ENCODE measurements at places on chromosomes 2 and 18.

DNA sequence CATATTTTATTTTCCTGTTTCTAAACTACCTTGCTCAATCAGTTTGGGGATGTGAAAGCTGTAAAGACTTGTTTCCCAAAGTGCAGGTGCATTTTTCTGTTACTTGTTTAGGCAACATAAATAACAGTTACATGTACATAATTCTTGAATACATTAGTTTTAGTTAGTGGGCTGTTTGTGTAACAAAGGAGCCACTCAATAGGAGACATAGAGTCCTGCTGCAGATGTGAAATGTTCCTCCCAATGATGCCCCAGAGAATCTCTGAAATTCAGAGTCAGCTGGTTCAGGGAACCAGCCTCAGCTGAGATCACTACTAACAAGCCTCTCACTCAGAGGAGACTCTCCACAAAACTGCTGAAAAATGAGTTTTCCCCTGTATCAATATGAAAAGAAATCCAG is 91.5 kb upstream of the TWSG1 start:
- DNase-seq: no peak
- H3K4me3 ChIP-seq: no peak overlapping the region
- H3K4me1 ChIP-seq: no peaks in the 10 kb centered on the region
- H3K36me3 ChIP-seq: peaks cover 32% of the 10 kb centered on the region
- no peak overlapping the region for H3K27ac ChIP-seq

GRCh38 chr2:15730545-15731212 is 139.0 kb downstream of the DDX1 start:
- H3K27me3 ChIP-seq: no peaks in the 10 kb centered on the region
- peaks cover 26% of the 10 kb centered on the region for H3K4me1 ChIP-seq
- peak overlapping the region; percentile 32 for H3K27ac ChIP-seq
- DNase-seq: peak; percentile 88

DNA sequence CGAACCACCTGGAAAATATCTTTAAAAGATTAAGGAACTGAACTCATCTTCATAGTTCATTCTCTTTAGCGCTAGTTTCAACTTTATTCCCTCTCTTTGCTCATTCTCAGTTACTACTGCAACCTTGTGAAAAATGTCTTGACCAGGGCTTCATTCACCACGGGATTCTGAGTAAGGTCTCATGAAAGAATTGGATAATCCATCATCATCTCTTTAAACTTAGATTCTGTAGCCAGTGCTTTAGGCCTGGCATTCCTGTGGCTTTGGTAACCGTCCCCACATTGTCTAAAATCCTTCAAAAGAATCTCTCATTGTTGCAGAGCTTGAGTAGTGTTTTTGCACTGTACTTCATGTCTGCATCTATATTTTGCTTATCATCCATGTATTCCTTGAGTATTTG is 229.5 kb downstream of the ETAA1 start:
- no peaks in the 10 kb centered on the region for H3K4me1 ChIP-seq
- no peaks in the 10 kb centered on the region for H3K36me3 ChIP-seq
- no peak overlapping the region for H3K4me3 ChIP-seq
- no peaks in the 10 kb centered on the region for H3K27me3 ChIP-seq
- H3K27ac ChIP-seq: no peak overlapping the region

- no peak overlapping the region for H3K27ac ChIP-seq
- H3K4me1 ChIP-seq: peaks cover 16% of the 10 kb centered on the region
- no peaks in the 10 kb centered on the region for H3K36me3 ChIP-seq
- H3K4me3 ChIP-seq: no peak overlapping the region
- no peak for DNase-seq
- no peaks in the 10 kb centered on the region for H3K27me3 ChIP-seq
Measured at GRCh38 chr2:173415431-173416381, 61.0 kb downstream of the CDCA7 start.

DNA sequence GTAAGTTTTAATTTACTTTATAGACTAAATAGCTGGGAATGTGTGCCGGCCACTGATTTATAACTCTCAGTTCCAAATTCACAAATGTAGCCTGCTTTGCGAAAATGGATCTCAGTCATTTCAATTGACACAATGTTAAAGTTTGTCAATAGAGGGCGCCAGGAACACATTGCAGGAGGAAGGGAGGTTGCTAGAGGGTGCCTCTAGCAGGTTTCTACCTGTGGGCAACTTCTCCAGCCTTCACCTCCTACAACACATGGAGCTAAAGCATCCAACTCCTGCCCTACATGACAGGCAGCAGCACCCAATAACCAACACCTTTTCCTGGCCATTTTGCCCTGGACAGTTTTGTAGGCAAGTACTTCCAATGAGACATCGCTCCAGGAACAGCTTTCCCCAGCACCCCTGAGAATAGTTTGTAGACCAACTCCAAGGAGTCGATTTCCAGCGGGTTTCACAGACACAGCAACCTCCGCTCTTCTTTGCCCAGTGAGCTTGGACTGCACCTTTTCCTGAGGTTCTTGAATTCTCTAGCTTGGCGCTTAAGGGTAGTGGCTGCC is 784.8 kb upstream of the CDH2 start:
- H3K27ac ChIP-seq: no peak overlapping the region
- no peaks in the 10 kb centered on the region for H3K27me3 ChIP-seq
- H3K36me3 ChIP-seq: no peaks in the 10 kb centered on the region

DNA sequence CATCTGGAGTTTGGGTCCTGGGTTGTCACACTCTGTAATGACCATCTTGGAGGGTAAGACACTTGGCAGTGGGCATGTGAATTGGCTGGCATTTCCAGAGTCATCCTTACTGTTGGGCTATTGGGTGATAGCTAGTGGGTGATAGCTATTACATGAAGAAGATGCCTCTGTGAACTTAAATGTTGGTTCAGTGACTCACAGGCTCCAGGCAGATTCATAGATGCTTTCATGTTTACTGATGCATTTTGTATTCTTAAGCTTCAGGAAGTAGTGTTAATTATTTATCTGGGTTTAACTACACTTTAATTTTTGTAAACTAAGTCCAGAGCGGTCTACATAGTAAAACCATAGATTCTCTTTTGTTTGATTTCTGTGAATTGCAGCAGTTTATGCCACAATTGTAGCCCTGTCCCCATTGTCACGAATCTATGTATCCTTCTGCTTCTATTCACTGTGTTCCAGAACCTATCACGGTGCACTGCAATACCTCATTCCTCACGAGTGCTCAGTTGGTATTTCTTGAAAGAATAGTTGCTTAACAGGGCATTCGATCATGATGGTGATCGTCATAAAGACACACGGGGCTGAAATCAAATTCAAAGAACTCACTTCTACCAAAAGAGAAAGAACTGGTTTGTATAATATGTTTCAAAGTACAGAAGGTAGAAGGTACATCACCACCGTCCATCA is 79.7 kb downstream of the GBX2 start:
- H3K27me3 ChIP-seq: no peaks in the 10 kb centered on the region
- no peaks in the 10 kb centered on the region for H3K4me1 ChIP-seq
- no peak overlapping the region for H3K4me3 ChIP-seq
- no peak for DNase-seq
- no peaks in the 10 kb centered on the region for H3K36me3 ChIP-seq
- H3K27ac ChIP-seq: no peak overlapping the region

- peak; percentile 93 for DNase-seq
- peak within 1 kb of the TSS; percentile 92 for H3K4me3 ChIP-seq
- peaks cover 40% of the 10 kb centered on the region for H3K4me1 ChIP-seq
- peak within 1 kb of the TSS; percentile 97 for H3K27ac ChIP-seq
- no peaks in the 10 kb centered on the region for H3K36me3 ChIP-seq
Measured at GRCh38 chr2:68252400-68253218, at the start of gene PPP3R1. Gene PPP3R1, minus strand, starts transcription at chr2:68252532. Its CDS starts 405 bp downstream, at chr2:68252127.

- no peaks in the 10 kb centered on the region for H3K4me1 ChIP-seq
- H3K27me3 ChIP-seq: no peaks in the 10 kb centered on the region
- H3K4me3 ChIP-seq: no peak overlapping the region
- no peak for DNase-seq
- H3K36me3 ChIP-seq: no peaks in the 10 kb centered on the region
Measured at GRCh38 chr2:149246186-149246585, 84.2 kb upstream of the LYPD6 start.

GRCh38 chr2:42929546-42930024 is 137.2 kb upstream of the HAAO start:
- peaks cover 59% of the 10 kb centered on the region for H3K4me1 ChIP-seq
- no peak overlapping the region for H3K4me3 ChIP-seq
- peak overlapping the region; percentile 75 for H3K27ac ChIP-seq
- DNase-seq: no peak

- no peak for DNase-seq
- no peaks in the 10 kb centered on the region for H3K27me3 ChIP-seq
- no peak overlapping the region for H3K27ac ChIP-seq
- H3K36me3 ChIP-seq: no peaks in the 10 kb centered on the region
Measured at GRCh38 chr2:235977445-235977844, 190.7 kb downstream of the GBX2 start.

- no peak overlapping the region for H3K27ac ChIP-seq
- H3K4me3 ChIP-seq: no peak overlapping the region
- no peaks in the 10 kb centered on the region for H3K4me1 ChIP-seq
- DNase-seq: no peak
- no peaks in the 10 kb centered on the region for H3K36me3 ChIP-seq
Measured at GRCh38 chr2:149902081-149902480, 314.5 kb upstream of the MMADHC start.

- no peak overlapping the region for H3K4me3 ChIP-seq
- DNase-seq: no peak
Measured at GRCh38 chr18:45012286-45012685, 331.6 kb downstream of the SETBP1 start.

DNA sequence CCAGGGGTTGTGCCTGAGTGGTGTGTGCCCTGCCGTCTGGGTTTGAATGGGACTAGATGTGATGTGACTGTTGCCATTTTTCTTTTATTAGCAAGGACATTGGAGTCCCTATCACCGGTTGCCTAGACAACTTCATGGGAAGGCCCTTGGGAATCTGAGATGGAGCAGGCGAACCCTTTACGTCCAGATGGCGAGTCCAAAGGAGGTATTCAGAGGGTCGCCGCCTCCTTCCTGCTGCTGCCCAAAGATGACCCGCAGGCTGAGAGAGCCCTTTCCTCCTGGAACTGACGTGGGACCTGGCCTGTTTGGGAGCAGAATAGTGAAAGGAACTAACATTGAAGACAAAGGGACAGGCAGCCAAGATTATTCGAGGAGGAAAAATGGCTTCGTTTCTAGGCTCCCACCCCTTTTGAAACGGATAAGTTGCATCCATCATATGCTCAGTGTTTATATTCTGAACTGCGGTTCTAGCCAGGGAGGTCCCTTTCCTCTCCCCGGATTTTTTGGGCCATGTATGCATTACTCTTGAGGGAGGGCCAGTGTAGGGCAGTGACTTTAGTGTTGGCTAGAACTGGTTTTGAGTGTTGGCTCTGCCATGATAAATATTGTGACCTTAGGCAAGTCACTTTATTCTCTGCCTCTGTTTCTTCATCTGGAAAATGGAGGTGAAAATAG is 673 bp downstream of the CENPO start:
- no peak for DNase-seq
- peak overlapping the region; percentile 95 for H3K27ac ChIP-seq
- peaks cover 17% of the 10 kb centered on the region for H3K4me1 ChIP-seq
- H3K4me3 ChIP-seq: peak overlapping the region; percentile 92

DNA sequence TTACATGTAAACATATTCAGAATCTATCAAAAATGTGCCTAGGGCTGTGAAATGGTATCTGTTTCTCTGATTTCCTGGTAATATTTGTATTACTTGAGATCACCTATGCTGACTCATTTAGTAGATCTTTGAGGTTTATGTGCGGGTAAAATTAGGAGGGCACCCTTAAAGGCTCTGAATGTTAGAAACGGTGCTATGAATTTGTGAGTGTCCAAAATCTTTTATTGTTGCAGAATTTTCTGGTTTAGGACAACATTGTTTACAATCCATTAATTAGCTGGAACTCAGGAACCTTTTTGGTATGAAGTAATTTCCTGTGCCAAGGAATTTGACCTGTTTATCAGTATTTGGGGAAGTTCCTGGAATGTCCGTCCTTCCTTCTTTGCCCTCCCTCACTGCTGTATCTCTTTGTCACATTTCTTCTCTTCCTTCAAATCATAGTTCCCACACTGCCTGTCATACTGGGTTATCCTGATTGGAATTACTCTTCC is 130.5 kb downstream of the TANC1 start:
- H3K36me3 ChIP-seq: no peaks in the 10 kb centered on the region
- H3K27ac ChIP-seq: peak overlapping the region; percentile 5
- H3K4me1 ChIP-seq: peaks cover 7% of the 10 kb centered on the region
- H3K27me3 ChIP-seq: no peaks in the 10 kb centered on the region

GRCh38 chr18:75377926-75378325 is 49.6 kb downstream of the SMIM21 start:
- no peaks in the 10 kb centered on the region for H3K27me3 ChIP-seq
- DNase-seq: no peak
- no peaks in the 10 kb centered on the region for H3K36me3 ChIP-seq
- no peak overlapping the region for H3K4me3 ChIP-seq
- no peak overlapping the region for H3K27ac ChIP-seq

DNA sequence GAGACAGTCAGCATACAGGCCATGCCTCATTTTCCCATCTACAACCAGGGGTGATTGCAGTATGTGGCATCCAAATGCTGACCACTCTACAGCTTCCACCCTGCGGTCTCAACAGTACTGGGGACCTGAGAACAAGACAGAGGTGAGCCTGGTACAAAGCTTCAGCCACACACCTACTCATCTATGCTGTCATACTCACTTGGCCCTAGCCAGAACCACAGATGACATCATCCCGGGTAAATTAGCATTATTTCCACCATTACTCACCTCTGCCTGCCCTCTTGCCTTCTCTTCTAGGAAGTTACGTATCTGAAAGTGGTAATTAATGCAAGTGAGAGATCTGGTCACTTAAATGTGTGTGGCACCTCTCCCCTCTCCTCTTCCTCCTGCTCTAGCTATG is 208.2 kb upstream of the ARL4C start:
- no peak for DNase-seq
- no peak overlapping the region for H3K27ac ChIP-seq
- H3K36me3 ChIP-seq: no peaks in the 10 kb centered on the region

GRCh38 chr2:184425083-184425482 is 173.2 kb upstream of the ZNF804A start:
- no peak for DNase-seq
- no peaks in the 10 kb centered on the region for H3K36me3 ChIP-seq
- no peak overlapping the region for H3K4me3 ChIP-seq
- no peaks in the 10 kb centered on the region for H3K27me3 ChIP-seq
- H3K4me1 ChIP-seq: no peaks in the 10 kb centered on the region

- no peak overlapping the region for H3K4me3 ChIP-seq
- no peaks in the 10 kb centered on the region for H3K27me3 ChIP-seq
- H3K36me3 ChIP-seq: no peaks in the 10 kb centered on the region
- peaks cover 8% of the 10 kb centered on the region for H3K4me1 ChIP-seq
Measured at GRCh38 chr2:102235042-102235473, 48.2 kb downstream of the IL1RL2 start.

Measured in gastrocnemius medialis (tissue), 4 donors.